Stimulated activated CD8-positive, alpha-beta memory T cell treated with anti-CD3 and anti-CD28 coated beads, Interleukin-7, amount 100 ng/mL, for 48 hours (primary cell): ENCODE measurements at places on chromosomes 4 and X.

- DNase-seq, result no peak
Measured at GRCh38 chrX:19121466-19121865, 802 bp downstream of the ADGRG2 start.

- DNase-seq, result no peak
Measured at GRCh38 chr4:61067381-61067780, 132.7 kb upstream of the ADGRL3 start.

- no peak for DNase-seq
Measured at GRCh38 chr4:159367781-159368080, 264.9 kb downstream of the RAPGEF2 start.

GRCh38 chr4:24372881-24373280 is 211.5 kb downstream of the DHX15 start:
- no peak for DNase-seq

DNA sequence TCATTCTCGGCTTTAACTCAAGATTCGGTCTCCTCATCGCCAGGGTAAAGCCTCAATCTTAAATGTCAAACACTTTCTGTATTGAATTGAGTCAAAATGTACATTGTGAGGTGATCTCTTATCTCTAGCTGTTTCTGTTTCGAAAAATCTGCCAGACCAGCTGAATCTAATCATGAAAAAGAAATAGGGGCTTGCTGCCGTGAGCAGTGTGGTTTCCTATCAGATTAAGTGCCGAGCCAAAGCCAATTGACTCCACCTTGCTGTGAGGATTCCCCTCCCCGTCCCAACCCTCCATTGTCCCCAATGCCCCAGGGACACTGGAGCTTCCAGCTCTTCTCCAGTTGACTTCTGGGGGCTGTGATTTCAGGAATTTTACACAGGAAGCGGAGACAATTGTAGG is 12.5 kb upstream of the CRLF2 start:
- no peak for DNase-seq

GRCh38 chr4:67712000-67712625 is 11.2 kb upstream of the UBA6 start:
- DNase-seq, result no peak

GRCh38 chrX:12949927-12950656 is 24.8 kb upstream of the TMSB4X start:
- peak; percentile 72 for DNase-seq

GRCh38 chr4:7759635-7760034 is 180.0 kb downstream of the AFAP1 start:
- no peak for DNase-seq

GRCh38 chr4:140243278-140243753 is 89.3 kb upstream of the MAML3 start:
- DNase-seq, result no peak

DNA sequence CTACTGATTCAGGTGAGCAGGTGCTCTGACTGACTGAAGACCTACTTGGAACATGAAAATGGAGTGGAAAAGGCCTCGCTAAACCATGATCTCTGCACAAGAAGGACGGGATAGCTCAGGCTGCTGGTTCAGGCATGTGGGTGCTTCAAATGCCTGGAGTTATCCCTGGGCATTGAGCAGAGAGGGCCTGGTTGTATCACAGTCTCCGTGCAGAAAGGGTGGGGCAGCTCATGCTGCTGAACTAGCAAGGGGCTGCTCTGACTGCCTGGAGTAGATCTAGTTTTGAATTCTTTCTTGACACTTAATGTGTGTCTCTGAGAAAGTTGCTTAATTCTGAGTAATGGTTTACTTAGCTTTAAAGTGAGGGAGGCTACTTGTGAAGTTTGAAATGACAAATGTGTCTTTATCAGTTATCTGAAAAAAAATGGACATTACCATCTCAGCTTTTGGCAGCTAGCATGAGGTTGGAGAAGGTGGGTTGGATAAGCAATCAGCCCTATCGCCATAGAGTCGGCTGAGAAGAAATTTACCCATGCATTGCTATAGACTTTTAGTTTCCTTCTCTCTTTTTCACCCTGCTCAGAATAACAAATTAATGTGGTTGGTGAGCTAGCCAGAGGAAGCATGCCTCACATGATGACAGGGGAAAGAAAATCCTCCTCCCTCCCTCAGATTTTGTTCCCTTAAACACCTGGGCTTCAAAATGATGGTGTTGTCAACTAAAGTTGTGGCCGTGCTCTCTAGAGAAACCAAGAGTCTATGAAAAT is 832.4 kb downstream of the STIM2 start:
- DNase-seq, result no peak

DNA sequence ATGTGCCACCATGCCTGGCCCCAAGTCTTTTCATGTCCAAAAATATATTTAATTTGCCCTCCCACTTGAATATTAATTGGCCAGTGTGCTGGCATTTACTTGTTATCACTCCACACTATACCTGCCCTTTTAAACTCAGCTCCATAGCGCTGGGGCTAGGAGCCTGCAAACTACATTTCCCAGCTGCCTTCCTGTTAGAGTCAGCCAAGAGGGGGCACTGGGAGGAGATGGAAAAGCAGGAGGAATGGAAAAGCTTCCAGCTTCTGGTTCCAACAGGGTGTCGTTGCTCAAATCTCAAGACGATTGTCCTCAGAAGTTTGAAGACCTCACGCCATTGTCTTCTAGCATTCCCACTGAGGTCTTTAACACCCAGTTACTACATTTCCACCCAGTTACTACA is 315.5 kb downstream of the BCOR start:
- no peak for DNase-seq

- DNase-seq, result no peak
Measured at GRCh38 chr4:172927096-172927814, 241.4 kb upstream of the GALNT7 start.

DNA sequence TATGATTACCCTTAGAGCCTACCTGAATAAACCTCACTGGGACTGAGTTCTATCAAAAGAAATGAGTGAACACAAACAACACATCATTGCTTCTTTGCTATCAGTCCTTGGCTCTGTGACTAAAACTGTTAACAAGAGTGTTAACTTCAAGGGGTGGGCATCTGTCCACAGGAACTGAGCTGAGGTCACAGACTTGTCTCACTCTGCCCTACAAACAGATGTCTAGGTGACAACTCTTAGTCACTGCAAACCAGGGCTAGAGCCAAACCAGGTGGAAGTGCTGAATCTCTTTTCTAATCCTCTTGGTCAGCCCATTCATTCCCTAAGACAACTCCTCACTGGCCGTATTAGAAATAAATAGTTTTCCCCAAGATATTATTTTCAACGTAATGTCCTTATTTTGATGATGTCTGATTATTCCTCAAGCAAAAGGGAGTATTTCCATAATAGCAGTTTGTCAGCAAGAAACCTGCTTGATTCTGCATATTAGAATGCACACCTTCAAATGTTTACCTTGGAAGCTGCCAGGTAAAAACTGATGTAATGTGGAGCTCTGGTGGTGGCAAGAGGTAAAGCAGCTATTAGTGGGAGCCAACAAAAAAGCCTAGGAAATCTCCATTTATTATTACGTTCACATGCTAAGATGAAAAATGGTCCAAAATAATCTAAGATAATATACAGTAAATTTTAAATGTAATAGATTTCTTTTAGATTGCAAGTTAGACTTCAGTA is 4.0 kb downstream of the COL25A1 start:
- no peak for DNase-seq

DNA sequence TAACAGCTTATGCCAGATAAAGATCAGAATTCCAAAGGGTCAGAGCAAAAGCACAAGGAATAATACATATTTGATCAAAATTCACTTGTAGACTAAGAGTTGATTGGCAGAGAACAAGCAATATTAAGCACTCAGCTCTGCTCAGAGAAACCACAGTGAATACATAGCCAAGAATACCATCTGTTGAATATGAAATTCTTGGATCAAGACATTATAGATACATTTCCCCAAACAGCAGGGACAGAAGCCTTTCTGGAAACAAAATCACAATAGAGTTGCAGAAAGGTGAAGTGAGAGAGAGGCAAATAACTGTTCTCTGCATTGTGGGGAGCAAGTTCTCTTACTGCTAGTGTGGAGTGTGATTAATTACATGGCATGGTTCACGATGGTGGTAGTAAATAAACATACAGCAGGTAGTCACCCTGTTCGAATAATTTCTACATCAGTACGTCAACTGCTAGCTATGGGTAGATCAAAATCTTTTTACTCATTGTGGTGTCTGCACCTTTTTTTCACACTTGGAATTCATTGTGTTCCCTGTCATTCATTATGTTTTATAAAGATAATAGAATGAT is 366.7 kb downstream of the PCDH7 start:
- DNase-seq, result no peak

DNA sequence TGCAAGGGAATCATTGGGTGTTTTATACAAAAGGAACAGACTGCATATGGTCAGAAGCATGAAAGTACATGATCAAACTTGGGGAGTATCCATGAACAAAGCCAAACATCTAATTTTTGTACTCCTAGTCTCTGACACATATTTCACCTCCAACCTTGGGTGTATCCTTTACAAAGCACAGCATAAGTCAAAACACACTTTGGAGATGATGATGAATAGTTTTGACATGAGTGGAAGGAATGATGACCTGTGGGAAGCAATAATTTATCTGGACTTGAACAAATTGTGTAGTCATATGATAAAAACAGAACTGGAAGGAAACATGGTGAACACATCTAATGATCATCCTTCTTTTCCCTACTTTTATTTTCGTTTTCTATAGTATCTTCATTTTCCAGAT is 108.7 kb upstream of the PLS3 start:
- DNase-seq, result no peak

DNA sequence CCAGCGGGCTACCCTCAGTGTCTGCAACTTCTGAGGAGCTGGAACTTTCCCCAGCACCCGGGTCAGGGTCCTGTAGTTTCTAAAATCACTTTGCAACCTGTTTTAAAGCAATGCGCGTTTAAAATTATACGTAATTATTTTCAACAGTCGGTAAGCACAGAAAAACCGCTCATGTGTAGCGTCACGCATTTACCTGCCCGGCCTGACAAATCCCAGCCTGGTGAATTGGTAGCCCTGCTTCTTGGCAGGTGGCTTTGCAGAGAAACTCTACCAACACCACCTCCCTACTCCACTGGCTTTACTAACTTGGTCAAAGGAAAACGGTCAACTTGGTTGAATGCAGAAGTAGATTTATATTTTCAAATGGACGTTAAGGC is 640 bp downstream of the BANK1 start:
- no peak for DNase-seq

DNA sequence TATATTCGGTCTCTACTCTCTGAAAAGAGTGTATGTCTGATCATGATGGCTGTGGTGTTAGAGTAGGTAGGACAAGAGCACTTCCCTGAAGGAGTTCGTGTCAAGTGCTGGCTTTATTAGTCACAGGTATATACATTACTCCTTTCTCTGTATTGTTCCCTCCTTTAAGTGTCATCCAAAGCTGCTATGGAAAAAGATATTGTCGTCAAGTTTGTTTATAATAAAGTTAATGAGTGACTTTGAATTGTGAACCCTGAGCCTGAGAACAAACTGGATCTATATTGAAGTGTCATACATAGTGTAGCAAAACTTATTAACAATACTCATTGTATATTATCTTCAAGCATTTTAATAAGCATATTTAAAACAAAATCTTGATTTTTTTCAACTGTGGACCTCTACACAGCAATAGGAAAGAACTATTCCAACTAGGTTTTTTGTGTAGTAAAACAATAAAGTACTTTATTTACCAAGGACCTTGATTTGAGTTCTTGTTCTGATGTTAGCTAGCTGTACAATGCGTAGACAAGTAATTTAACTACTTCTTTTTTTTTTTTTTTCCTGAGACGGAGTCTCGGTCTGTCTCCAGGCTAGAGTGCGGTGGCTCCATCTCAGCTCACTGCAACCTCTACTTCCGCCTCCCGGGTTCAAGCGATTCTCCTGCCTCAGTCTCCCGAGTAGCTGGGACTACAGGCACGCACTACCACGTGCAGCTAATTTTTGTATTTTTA is 177.7 kb downstream of the RAPGEF2 start:
- no peak for DNase-seq

GRCh38 chr4:117814277-117815246 is 219.7 kb upstream of the NDST3 start:
- no peak for DNase-seq

DNA sequence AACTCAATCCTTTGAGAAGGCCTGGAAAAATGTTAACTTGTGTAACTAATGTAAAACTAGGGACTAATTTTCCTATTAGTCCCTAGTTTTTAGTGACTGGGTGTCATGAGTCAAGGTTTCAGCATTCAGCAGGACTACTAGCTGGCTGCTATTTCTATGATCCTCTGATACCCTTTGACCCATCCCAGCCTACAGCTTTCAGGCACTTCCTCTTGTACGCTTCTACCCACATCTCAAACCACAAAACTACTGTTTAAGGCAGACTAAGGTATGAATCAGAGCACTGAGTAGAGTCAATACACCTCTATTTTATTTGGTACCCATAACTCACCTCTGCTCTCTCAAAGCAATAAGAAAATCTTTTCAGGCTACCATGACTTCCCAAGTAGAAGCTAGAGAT is 809.6 kb downstream of the PDHA2 start:
- DNase-seq, result no peak

- no peak for DNase-seq
Measured at GRCh38 chr4:85783900-85784299, 308.9 kb downstream of the ARHGAP24 start.

- DNase-seq, result no peak
Measured at GRCh38 chr4:87622303-87622702, 14.0 kb downstream of the DSPP start.
